Activated CD4-positive, alpha-beta T cell treated with anti-CD3 and anti-CD28 coated beads for 1 hour (primary cell): ENCODE measurements at places on chromosomes 13 and 19.

- DNase-seq, result no peak
These were observed at the start of gene IL17D for GRCh38 chr13:20702915-20703779. Gene IL17D (plus strand): TSS chr13:20703699. CDS start chr13:20704002, 303 bp downstream.

GRCh38 chr13:75687150-75687763, 51.1 kb downstream of the LMO7 start:
- no peak for DNase-seq

GRCh38 chr19:11963566-11964355, 1.1 kb upstream of the ZNF763 start:
- DNase-seq, result peak; percentile 61

DNA sequence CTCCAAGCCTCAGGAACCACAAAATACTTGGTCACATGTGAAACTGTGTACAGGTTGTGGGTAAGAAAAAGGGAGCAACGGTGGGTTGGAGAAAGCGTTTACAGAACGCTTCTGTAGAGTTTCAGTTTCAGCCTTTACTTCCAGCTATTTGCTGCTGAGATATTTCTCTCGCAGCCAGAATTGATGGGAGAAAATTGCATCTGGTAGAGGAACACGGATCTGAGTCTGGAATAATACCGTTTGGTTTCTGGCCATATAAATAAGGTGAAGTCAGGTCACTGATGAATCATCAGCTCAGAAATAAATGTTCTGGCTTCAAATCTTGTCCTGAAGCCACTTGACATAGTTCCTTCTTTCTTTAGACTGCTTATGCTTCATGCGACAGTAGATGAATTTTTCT, 20.3 kb upstream of the RFC3 start:
- DNase-seq, result no peak

GRCh38 chr13:60268203-60268555, 104.5 kb upstream of the DIAPH3 start:
- no peak for DNase-seq
